ENCODE measurements at places on chromosomes 2 and 18.

- no peak for DNase-seq
These were observed 75.8 kb upstream of the SLC1A4 start for GRCh38 chr2:64913357-64913869.

GRCh38 chr18:50822756-50823155 lies 2.9 kb upstream of the MRO start:
- no peak for DNase-seq

- no peak for DNase-seq
These were observed 8.6 kb downstream of the CLASP1 start for GRCh38 chr2:121640380-121641316.

- no peak for DNase-seq
These were observed 31.3 kb downstream of the DARS1 start for GRCh38 chr2:135954020-135954601.

DNA sequence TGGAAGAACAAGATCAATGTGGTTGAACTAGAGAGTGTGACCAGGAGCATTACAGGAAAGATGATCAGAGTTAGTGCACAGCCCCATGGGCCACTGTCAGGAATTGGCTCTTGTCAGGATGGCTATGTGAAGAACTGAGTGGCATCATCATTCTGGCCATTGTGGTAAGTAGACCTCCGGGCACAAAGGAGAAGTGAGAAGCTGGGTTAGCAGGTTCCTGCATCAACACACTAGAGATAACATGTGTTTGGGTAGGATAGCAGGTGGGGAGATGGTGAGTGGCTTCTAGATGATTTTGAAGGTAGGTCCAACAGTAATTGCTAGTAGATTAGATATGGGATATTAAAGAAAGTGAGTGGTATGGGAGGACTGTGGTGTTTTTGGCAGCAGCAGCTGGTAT lies 408.2 kb downstream of the TSN start:
- DNase-seq, result no peak
